ENCODE measurements at places on chromosomes 5 and 9.

DNA sequence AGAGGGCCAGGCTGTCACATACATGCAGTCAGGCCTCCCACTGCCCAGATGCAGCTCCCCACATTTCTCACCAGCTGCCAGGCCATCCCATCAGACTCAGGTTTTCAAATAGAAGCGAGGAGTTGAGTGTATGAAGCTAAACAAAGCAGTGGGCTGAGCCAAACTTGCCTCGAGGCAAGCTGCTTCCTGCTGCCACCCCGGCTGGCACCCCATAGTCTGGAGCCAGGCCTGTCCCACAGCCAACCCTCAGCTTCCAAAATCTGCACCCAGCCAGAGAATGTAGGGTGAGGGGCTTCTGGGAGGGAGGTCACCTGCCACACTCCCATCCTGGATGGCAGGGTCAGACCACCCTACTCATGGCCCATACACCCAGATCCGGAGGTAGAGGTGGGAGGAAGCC is 22.3 kb upstream of the ALDH1B1 start:
- no peak for DNase-seq

- DNase-seq, result no peak
Observed at GRCh38 chr9:4425319-4426045, 64.8 kb upstream of the SLC1A1 start.

DNA sequence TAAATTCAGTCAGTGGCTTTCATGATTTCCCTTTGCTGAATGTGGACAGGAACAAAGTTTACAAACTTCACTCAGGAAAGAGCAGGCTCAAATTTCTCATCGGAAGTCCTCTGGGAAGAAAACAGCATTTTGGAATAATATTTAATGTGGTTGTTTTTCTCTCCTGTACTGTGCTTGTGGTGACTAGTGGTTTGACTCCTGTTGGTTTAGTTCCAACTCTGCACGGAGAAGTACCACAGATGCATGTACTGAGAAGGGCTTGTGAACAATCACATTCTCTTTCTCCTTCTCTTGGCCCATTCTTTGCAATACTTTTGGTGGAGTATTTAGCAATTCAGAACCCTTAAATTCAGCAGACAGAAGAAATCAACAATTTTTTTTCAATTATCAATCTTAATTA is 13.3 kb downstream of the MPDZ start:
- no peak for DNase-seq

GRCh38 chr9:129198319-129199043 is 20.4 kb upstream of the IER5L start:
- no peak for DNase-seq

GRCh38 chr5:129906177-129906887 is 2.1 kb downstream of the CHSY3 start:
- no peak for DNase-seq

- peak; percentile 70 for DNase-seq
Observed at GRCh38 chr9:128091571-128091970, 23.5 kb downstream of the SLC25A25 start.

- DNase-seq, result no peak
Observed at GRCh38 chr5:1962619-1963355, 80.1 kb upstream of the IRX4 start.

DNA sequence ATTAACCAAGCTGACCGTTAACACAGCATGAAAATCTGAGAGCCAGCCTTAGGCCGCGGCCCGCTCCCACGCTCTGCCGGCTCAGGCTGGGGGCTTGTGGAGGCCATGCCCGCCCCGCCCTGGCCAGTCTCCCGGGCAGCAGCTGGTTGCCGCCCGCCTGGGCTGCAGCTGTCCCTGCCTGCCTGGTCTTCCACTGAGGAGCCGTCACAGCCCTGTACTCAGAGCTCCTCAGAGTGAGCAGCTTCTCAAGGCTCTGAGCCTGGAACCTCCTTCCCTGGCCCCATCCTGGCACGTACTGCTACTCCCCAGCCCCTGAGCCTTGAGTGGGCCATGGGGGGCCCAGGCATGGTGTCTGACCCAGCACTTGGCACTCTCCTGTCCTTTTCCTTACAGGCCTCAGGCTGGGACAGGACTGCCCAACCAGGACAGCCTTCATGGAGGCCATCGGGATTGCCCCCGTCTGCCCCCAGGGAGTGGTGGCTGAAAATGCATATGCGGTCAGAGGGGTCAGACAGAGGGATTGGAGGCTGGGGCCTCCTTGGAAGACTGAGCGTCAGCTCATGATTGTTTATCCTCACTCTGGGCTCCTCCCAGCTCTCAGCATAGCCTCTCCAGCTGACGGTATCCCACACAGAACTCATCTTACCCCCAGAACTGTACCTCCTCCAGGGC is 11.9 kb downstream of the FGFR4 start:
- DNase-seq, result no peak

GRCh38 chr5:109743770-109744212 is 54.1 kb downstream of the MAN2A1 start:
- DNase-seq, result no peak

DNA sequence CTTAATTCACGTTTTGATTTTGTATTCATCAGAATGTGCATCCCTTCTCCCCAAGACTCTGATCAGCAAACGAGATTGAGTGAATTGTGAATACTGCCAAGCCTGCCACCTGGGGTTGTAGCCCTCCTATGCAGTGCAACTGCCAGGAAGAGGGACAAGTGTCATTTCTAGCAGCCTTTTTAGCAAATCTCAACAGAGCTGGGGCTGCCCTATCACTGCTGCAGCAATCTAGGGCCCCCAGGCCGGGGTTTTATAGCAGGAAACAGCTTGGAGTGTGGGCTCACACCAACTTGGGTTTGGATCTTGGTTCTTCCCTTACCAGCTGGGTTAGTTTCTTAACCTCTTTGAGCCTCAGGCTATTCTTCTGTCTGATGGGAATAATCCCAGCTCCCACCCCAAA is 4.0 kb downstream of the CSF1R start:
- no peak for DNase-seq

- no peak for DNase-seq
Observed at GRCh38 chr9:7293091-7293490, 506.5 kb downstream of the DMAC1 start.

All from cerebellar nuclear complex (tissue), 1 donor.